GF-D8 (cell line): ENCODE measurements at places on chromosomes 11 and 22.
A peak's percentile ranks its signal among the peaks of the same experiment; 100 is the strongest.

DNA sequence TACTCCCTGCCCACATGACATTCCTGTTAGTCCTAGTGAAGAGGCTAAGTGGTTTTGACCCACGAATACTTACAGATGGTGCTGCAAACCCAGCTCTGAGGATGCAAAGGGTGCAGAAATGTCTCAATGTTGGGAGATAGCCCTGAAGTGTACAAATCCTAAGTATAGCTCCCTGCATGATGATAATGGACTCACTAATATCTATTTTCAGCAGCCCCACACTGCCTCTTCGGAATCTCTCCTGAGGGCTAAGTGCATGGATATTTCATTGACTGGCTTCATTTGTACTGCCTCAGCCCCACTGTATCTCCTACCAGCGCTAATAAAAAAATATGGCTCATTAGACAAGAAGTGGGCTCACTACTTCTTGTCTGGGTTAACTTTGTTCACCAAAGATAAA, 114.5 kb downstream of the KIRREL3 start:
- no peak for DNase-seq

- DNase-seq = no peak
These were observed 41.2 kb downstream of the SYTL2 start for GRCh38 chr11:85769771-85770170.

GRCh38 chr11:66022401-66023185, 3.7 kb downstream of the CATSPER1 start:
- DNase-seq = no peak

GRCh38 chr11:65295571-65296341, 18.9 kb upstream of the CDC42EP2 start:
- no peak for DNase-seq

- peak; percentile 18 for DNase-seq
These were observed 639 bp downstream of the CRY2 start for GRCh38 chr11:45847911-45848316.

DNA sequence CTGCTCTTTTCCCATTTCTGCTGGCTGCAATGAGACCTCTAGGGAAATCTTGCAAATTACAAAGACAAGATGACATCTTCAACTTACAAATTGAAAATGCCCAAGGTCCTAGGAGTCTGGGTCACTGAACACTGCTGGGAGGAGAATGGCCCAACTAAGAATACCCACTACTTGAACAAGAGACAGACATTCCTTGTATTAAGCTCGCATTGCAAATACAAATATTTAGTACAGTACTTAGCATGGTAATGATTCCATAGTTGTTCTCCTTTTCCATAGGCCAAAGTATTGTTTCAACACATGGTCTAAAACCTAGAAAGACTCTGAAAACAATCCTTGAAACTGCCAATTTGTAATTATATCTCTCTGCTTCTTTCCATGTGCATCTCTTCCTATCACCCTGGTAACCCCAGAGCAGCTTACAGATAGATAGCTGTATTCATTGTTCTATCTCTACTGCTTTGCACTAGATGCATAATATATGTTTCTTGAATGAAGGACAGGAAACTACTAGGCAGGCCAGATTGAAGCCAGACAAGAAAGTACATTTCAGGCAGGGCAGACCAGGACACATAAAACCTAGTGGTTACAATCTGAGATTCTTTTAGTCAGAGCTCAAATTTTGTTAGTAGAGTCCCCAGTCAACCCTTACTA, 1545.7 kb upstream of the TENM4 start:
- DNase-seq = no peak

- DNase-seq = no peak
These were observed 37.1 kb downstream of the PKNOX2 start for GRCh38 chr11:125201525-125202141.

GRCh38 chr11:43547889-43548381, 132.6 kb upstream of the HSD17B12 start:
- no peak for DNase-seq
